ENCODE measurements at places on chromosomes 7 and 10.

DNA sequence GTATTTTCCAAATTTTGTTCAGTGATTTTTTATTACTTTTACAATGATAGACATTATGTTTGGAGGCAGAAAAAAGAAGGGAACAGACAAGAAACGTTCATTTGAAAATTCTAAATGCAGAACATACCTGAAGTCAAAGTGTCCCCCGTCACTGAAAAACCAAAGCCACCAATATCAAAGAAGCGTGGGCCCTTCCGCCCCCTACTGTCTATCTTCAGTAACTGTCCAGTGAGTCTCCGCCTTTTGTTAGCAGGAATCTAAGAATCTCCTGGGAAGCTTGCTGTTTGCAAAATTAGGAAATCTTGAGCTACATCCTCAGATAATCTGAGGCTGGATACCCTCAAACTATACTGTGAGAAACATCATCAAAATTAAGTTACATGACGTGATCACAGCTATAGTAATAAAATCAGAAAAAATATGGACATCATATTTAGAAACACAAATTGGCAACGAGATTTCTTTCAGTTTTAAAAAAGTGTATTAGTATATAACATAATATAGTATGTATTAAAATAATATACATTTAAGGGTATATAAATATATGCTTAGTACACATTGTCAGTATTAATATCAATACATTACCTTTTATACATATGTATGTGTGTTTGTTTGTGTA lies 169.3 kb upstream of the AKR1E2 start:
- no peak for DNase-seq

DNA sequence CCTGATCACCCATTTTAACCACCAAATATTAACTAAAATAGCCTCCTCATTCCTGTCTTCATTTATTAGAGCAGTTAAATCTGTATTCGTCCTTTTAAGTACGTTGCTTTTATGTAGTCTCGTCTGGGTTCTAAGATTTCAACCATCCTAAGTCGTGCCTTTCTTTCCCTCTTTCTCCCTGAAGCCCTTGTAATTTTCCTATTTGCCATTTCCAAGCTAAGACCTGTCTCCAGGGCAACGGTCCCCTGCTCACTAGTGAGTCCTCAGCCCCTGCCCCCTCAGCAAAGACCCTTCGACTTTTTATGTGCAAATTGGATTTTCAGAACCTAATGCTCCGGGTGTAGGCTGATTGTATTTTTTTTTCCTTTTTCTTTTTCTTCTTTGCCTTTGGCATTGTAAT lies 16.1 kb upstream of the MEST start:
- DNase-seq: no peak

DNA sequence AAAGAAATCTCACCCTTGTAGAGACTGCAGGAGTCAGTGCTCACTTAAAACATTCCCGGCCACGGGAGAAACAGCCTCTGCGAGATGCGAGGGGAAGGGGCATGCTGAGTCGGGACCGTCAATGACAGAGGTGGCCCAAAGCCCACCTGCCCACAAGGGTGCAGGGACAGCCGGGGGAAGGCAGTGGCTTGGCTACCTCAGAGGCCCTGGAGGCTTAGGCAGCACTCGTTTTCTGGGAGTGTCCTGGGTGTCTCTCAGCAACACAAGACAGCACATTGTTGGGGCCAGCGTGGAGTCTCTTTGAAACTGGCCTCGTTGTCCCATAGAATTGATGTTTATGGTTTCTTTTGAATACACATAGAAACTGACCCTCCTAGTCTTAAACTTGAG lies 25.6 kb upstream of the SYCE1 start:
- no peak for DNase-seq

DNA sequence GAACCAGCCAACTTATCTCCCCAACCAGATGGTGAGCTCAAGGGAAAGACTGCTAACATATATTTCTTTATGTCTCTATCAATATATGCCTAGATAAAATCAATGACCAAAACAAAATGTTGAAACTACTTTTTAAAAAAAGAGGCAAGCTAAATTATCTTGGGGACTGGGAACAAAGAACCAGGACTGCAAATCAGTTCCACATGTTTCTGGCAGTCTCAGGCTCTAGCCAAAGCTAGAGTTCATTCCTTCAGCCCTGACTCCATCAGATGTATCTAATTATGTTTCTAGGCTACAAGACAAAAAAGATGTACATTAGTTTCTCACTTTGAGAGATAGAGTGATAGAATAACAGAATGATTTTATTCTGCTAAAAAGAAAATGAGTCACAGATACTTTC lies 1290.3 kb upstream of the SORCS1 start:
- peak; percentile 42 for DNase-seq

- no peak for DNase-seq
These were observed at the start of gene PPP1R3C for GRCh38 chr10:91632671-91633550. Gene PPP1R3C, minus strand, starts transcription at chr10:91633071. Its CDS starts 102 bp downstream, at chr10:91632969.

All from urinary bladder (tissue), 4 donors.